ENCODE measurements at places on chromosomes 7 and 10.

DNA sequence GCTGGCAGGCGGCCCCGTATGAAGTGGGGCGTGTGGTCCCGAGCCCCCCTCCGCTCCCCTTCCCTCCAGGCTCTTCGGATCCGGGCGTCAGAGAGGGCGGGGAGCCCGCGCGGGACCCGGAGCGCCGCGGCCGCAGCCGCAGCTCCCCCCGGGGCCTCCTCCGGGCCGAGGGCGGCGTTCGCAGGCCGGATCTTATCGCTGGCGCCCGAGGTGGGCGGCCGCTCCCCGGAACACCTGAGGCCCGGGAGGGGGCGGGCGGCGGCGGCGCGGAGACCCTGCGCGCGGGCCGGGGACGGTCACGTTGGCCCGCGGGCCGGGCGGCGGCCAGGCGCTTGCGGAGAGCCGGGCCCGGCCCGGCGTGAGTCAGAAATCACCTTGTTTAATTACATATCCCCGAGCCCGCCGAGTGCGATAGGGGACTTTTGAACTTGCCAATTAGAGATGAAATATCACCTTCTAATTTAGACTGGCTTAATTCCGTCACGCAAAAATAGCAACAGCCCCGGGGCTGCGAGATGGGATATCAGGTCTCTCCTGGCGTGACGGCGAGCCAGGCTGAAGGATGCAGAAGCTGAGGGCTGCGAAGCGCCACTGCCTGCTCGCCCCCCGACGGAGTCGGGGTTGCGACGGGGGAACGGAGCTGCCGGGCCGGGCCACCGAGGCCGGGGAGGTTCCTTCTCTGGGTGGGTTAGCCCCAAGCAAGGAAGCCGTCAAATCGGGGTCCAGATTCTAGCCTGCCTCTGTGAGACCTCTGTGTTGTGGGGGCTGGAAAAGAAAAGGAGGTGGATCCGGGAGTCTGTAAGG is 43.4 kb downstream of the LDB3 start:
- peak; percentile 61 for DNase-seq

GRCh38 chr10:13660551-13660920 is 73.8 kb downstream of the PRPF18 start:
- DNase-seq, result no peak

DNA sequence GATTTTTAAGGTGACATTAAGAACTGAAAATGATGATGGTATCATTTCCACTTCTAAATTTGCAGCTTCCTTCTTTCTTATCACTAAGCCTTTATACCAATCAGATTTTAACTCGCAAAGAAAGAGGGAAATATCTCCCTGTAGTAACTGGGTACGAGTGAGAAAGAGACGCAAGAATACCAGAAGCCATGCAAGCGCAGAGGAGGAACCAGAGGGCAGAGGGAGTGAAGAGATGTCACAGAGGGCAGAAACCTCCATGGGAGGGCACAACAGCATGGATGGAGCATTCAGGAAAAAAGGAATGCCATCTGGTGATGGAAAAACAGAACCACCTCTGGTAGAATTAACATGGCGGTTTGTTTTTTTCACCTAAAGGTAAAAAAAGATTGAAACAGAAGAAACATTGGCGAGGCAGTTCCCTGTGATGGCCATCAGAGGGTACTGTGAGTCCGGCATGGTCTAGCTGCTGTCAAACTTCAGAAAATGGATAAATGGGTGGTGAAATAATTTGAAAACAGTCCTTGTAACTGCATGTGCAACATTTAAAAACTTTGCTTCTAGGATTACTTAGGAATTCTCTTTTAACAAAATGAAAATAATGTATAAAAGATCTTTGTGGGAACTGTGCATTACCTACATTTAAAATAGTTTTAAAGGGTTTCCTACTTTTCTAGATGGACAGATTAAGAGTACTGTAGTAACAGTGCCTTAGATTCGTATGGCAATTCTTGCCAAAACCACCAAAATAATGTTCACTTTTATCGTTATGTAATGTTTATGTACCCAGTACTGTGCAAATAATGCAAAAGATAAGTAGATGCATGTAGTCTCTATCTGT is 91.8 kb downstream of the ARHGAP12 start:
- DNase-seq, result no peak

GRCh38 chr10:12432402-12433189 is 83.2 kb downstream of the CAMK1D start:
- no peak for DNase-seq

GRCh38 chr7:3399858-3400257 is 98.8 kb downstream of the SDK1 start:
- DNase-seq, result peak; percentile 4

GRCh38 chr7:75033064-75033463 is 40.5 kb downstream of the RCC1L start:
- no peak for DNase-seq

DNA sequence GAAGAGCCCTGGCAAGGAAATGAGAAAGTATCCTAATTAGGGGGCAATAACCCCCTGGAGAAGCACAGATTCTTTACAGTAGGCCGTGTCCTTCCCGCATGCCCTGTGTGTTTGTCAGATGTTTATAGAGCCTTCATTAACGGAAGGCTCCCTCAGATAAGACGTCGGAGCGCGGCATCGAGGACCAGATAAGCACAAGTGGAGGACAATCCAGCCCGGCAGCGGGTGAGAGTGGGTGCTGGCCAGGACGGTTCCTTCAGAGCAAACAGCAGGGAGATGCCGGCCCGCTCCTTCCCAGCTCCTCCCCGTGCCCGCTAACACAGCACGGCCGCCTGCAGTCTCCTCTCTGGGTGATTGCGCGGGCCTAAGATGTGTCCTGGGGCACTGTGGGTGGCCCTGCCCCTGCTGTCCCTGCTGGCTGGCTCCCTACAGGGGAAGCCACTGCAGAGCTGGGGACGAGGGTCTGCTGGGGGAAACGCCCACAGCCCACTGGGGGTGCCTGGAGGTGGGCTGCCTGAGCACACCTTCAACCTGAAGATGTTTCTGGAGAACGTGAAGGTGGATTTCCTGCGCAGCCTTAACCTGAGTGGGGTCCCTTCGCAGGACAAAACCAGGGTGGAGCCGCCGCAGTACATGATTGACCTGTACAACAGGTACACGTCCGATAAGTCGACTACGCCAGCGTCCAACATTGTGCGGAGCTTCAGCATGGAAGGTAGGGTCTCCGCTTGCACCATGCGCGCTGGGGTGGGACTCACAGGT is at the start of gene GDF2:
TSS of gene GDF2 (plus strand) at position 155 of the 762 bp plus-strand sequence. CDS start at position 370, 215 bp downstream.
- DNase-seq, result no peak

- no peak for DNase-seq
Observed at GRCh38 chr7:90007001-90007654, 147.1 kb upstream of the STEAP1 start.

GRCh38 chr7:53541475-53541874 is 506.0 kb downstream of the POM121L12 start:
- DNase-seq, result no peak

DNA sequence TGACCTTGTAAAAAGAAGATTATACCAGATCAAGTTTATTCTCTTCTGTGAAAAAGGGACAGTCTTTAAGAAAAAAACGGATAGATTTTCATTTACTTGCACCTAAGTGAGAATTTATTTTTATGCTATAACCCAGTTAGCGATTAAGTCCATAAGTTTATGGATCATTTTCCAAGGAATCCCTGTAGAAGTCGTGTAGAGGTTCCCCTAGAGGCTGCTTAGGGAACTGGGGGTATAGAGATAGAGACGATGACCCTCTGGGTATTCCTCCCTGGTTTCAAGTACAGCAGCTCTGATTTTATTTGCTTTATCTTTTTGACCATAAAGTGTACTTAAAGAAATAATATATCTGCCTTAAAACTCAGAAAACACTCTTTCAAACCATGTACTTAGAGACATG is 648.4 kb upstream of the LRRTM3 start:
- no peak for DNase-seq

DNA sequence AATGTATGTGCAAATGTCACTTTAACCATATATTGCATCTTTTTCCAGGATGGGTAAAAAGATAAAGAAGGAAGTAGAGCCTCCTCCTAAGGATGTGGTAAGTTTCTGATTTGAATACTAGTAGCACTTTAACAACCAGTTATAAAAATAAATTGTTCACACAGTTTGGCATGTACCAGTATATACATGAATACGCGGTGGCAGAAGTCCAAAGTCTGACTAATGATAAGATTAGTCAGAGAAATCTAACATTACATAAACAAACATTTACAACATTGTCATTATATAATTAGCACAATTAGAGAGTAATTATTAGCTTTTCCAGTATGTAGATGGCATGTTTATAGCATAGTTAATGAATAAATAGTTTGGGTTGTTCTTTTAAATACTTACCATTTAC is 4.1 kb downstream of the ARMC3 start:
- DNase-seq, result no peak

DNA sequence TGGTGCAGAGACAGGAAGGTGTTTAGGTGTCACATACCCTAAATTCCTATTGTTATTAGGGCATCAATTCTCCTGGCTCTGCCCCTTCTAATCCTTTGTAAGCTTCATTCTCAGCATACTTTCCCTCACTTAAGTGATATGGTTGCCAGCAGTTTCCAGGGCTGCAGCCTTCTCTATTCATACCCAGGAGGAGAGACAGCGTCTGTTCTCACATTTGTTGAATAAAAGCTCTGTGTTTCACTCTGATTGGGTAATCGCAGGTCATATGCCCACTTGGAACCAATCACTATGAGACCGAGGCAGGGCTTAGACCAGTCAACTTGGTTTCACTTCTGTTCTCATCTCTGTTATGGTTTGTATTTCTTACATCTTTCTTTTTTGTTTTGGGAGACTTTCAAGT is 109.6 kb upstream of the MTPN start:
- no peak for DNase-seq

GRCh38 chr7:155182406-155182970 is 112.4 kb downstream of the HTR5A start:
- no peak for DNase-seq

DNA sequence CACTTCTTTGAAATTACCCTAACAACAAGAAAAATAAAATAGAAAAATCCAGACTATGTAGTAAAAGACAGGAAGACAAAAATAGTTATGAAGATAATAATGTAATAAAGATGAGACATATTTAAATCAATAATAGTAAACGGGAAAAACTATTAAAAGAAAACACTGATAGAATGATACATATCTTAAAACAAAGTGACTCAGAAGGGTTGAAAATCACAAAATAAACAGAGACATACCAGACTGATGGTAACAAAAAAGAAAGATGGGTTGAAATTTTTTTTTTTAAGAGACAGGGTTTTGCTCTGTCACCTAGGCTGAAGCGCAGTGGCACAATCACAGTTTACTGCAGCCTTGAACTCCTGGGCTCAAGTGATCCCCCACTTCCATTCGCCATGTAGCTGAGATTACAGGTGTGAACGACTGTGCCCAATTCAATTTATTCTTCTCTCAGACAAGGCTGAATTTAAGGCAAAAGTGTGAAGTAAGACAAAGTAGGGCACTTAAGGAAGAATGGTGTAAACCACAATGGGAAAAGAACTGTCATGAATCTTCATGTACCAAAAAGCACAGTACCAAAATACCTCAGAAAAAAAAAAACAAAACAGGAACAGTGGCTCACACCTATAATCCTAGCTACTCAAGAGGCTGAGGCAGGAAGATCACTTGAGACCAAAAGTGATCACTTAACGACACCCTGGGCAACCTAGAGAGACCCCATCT is 47.4 kb downstream of the LMBR1 start:
- DNase-seq, result no peak

DNA sequence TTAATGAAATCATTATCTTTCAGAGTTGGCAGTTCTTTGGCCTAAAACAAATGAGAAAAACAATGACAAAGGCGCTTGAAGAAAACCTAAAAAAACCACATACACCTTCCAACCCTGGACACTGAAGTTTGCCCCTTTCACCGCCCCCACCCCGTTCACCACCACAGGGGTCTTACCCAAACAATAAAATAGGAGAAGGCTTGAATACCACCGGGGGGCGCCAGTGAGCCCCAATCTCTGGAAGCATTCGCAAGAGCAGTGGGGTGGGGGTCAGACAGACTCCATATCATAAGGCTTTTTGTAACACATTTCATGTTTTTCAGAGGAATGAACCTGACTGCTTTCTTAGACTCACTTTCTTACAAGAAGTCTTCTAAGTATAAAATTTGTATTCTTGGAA is 163.6 kb downstream of the PIP4K2A start:
- peak; percentile 82 for DNase-seq

GRCh38 chr10:119700321-119700954 is 25.4 kb upstream of the INPP5F start:
- DNase-seq, result no peak

DNA sequence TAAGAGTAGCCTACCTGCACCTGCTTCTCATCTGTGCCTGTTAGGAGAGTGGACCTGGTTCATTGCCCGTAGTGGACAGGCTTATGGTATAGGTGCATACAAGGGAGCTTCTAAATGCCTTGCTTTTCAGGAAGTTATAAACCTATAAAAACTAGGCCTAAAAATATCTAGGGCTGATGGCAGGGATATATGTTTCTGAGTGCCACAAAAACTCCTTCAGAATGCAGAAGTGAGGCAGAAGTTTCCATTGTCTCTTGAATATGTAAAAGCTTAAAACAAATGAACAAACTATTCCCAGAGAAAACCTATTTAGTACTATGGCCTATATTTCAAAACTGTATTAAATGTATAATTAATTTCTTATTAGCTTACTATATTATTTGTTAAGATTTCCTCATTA is 91.8 kb downstream of the RNLS start:
- no peak for DNase-seq

DNA sequence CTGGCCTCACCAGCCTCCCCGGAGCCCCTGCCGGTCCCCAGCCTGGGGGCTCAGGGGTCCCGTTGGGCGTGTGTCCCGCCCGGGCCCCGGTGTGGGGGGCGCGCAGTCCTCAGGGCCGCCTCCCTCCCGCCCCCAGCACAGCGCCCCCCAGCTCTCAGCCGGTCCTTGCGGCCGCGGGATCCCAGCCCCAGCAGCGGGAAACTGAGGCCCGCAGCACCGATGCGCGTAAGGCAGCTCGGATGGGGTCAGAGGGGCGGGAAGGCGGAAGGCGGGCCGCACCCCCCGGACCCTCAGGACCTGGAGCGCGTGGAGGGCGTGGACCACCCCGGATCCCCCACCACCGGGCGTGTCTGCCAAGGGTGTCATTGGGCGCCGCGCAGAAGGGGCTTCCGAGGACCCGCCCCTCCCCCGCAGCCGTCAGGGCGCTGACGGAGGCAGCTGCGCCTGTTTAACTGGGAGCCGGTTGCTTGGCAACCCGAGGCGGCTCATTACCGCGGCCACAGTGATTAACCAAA is 14.9 kb downstream of the UNCX start:
- no peak for DNase-seq

- no peak for DNase-seq
Observed at GRCh38 chr10:3118641-3119091, 51.3 kb downstream of the PFKP start.

GRCh38 chr7:86953653-86954336 is 105.7 kb downstream of the ELAPOR2 start:
- no peak for DNase-seq

- DNase-seq, result peak; percentile 22
Observed at GRCh38 chr7:65980478-65981250, 1.3 kb downstream of the GUSB start.
